ENCODE measurements at places on chromosomes 13 and 19.

- DNase-seq, result no peak
These were observed 39.6 kb downstream of the STK24 start for GRCh38 chr13:98537306-98537705.

DNA sequence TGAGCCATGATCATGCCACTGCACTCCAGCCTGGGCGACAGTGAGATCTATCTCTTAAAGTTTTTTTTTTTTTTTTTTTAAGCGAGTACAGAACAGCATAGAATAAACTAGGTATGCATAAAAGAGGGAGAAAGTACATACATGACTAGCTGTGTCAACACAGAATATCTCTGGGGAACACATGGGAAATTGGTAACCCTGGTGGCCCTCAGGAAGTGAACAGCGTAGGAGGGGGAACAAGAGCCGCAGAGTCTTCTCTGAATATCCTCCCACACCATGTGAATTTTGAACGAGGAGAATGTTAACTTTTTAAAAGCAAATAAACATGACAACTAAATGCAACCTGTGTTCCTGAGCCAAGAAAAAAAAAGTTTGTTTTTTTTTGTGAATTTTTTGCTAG lies 15.2 kb downstream of the PHLDB3 start:
- DNase-seq, result no peak

DNA sequence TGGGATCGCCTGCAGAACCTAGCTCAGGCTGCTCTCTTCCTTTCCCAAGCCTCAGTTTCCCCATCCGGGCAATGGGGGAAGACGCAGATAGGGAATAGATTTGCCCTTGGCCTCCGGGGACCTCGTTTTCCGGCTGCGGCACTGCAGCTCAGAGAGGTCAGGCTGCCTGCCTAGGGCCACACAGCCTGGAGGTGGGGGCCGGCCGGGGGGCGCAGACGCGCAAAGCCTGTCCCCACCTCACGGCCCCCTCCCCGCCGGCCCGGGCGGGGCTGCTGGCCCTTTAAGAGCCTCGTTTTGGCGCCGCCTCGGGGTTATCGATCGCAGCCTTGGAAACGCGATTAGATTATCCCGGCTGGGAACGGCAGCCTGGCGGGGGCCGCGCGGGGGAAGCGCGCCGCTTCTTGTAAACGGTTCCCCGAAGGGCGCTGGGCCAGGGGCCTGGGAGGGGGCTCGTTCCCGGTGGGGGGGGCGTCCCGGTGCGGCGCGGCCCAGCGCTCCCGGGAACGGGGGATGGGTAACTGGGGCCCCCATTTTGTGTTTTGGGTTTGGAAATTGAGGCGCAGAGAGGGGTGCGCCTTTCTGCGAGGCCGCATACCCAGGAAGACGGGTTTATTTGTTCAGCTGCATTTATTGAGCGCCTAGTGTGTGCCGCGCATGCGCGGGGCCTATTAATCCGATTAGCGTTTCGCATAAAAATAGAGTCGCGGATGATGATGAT lies 23.4 kb upstream of the TCF3 start:
- no peak for DNase-seq

- no peak for DNase-seq
These were observed 141.7 kb upstream of the SERP2 start for GRCh38 chr13:44231786-44232516.

DNA sequence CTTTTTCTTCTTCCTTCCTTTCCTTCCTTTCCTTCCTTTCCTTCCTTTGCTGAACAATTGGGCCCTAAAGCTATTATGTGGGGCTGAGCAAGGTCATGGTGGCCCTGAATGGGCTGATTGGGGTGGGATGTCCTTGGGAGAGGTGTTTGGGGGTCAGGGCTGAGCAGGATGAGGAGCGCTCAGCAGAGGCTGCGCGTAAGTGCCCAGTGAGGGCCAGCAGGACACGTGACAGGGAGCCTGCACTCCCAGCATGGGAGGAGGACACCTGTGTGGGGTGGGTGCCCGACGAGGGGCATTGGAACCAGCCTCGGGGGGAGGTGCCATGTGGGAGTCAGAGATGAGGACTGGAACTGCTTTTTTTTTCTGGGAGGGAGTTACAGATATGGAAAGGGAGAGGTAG lies 5.4 kb upstream of the LGALS7 start:
- no peak for DNase-seq

DNA sequence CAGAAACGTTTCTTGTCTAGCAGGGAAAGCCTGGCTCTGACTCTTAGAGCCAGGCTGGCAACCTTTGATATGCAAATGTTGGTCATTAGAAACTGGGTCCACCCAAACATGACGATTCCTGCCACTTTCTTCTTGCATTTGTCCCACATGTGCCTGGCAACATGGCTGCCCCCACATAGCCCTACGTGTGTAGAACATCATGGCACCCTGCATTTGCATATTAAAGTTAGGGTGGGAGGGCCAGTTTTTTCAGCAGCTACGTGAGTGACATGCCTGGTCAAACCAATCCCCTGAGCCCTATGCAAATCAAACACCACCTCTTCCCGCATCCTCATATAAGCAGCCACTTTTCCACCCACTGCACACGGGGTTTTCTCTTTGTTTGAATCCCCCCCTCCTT lies 95.0 kb downstream of the LIG4 start:
- no peak for DNase-seq

Data from stimulated activated CD4-positive, alpha-beta T cell treated with anti-CD3 and anti-CD28 coated beads, Interleukin-4, amount 100 ng/mL, for 48 hours (primary cell).